C1 segment of cervical spinal cord (tissue), 14 donors: ENCODE measurements at places on chromosomes 11 and 22.

DNA sequence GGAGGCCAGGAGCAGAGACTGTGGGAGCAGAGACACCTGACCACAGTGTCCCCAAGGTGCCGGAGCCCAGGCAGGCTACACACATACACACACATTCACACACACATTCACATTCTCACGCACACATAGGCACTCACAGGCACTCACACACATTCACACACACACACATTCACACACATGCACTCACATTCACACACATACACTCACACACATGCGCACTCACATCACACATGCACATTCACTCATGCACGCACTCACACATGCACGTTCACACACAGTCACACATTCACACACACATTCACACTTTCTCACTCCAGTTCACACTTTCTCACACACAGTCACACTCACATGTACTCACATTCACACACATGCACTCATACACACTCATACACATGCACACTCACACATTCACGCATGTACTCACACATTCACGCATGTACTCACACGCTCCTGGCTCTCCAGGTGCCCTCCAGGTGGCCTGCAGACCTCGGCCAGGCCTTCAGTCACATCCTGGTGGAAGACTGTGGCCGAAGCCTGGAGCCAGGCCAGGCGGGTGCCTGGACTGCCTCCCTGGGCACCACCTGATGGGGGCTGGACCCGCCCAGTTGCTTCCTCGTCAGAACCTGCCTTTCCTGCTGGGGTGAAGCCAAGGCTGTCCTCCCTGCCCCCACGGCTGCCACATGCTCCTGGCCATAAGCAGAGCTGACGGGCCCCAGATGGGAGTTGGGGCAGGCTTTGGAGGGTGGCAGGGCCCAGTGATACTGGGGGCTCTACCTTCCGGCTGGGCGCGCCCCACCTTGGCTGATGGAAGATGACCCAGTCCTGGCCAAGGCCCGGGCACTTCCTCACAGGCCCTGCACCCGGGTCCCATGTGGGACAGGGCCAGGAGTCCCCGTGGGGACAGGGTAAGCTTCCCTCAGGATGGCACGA lies 89.5 kb downstream of the WNT7B start:
- no peak for DNase-seq

DNA sequence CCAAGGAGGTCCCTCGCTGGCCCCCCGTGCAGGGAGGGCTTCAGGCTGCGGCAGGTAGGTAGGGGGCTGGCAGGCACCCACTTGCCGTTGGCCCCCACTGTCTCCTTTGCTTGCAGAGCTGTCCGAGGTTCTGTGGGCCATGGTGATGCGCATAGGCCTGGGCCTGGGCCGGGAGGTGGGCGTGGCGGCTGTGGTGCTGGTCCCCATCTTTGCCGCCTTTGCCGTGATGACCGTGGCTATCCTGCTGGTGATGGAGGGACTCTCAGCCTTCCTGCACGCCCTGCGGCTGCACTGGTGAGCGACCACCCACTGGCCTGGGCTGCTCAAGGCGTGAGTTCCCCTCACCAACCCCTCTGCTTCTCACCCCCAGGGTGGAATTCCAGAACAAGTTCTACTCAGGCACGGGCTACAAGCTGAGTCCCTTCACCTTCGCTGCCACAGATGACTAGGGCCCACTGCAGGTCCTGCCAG lies 11.6 kb downstream of the TCIRG1 start:
- no peak for DNase-seq

DNA sequence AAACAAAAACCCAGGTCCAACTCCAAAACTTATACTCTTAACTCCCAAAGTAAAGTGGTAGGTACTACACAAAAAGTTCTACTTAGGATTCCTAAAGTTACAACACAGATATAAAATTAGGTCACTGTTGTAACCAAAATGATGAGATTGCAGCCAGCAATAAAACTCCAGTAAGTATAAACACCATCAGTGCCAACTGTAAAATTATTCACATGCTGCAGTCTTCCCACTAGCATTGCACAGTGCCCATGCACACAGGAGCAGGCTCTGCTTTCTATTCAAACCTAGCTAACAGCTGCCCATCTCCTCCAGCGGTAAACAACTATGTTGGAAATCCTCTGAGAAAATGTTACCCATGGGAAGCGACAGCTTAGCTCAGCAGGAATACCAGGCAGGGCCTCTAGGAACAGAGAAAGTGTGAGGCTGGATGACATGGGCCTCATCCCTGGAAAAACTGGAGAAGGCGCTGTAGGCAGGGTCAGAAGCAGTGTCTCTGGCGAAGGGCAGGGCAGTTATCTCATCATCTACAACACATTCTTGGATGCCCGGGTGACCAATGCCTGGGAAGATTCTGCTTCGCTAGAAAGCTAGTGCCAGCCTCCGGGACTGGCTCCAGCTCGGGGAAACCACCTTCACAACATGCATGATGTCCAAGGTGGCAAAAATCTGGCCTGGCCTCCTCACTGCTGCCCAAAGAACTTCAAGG lies 9.1 kb downstream of the CPT1A start:
- DNase-seq: no peak

DNA sequence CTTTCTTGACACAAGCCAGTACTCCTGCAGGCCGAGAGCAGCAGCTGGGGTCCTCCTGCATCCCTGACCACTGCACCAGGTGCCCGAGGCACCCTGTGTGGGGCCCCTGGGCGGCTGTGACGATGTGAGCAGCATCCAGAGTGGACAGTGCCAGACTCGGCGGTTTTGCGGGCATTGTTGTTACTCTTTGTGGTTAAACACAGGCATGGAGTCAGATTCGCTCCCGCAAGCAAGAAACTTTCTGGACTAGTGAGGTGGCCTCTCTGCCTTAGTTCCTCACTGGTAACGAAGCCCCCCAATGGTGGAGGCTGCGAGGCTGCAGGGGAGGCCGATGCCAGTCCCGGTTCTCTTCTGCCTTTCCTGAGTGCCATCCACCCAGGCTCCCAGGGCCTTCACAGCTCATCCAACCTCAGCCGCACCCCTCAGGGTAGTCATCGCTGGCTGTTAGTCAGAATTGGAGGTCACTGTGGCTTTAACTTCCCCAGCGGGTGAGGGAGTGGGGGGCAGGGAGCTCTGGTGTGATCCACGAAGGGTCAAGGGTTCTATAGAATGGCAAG lies 3.7 kb upstream of the CLDN5 start:
- no peak for DNase-seq

DNA sequence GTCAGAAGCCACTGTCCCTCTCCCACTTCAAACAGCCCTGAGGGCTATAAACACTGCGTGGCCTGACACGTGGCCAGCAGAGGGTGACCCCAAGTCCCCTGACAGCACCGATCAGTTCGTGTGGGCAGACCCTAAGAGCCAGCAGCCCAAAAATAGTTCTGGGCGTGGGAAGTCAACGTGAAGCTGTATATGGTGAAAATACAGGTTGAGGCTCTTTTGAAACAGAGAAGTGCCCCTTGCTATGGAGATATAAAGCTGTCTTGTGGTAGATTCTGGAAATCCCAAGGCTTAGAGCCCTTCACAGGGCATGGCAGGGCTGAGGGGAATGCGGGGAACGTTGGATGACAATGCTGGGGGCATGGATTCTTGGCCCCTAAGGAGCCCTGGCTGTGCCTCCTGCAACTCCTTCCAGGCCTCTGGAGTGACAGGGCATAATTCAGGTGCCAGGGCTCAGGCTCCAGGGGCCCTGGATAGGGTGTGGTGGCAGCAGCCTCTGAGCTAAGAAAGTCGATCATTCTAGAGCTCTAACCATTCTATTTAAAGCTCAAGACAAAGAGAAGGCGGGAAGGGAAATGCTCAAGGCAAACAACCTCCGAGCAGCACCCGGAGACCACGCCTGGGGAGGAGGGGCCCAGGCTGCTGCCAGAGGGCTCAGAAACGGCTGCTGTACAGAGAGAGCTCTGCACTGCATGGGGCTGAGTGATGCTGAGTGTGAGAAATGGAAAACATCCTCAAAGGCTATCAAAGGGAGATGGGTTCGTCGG lies 60.4 kb upstream of the CD5 start:
- DNase-seq: no peak

DNA sequence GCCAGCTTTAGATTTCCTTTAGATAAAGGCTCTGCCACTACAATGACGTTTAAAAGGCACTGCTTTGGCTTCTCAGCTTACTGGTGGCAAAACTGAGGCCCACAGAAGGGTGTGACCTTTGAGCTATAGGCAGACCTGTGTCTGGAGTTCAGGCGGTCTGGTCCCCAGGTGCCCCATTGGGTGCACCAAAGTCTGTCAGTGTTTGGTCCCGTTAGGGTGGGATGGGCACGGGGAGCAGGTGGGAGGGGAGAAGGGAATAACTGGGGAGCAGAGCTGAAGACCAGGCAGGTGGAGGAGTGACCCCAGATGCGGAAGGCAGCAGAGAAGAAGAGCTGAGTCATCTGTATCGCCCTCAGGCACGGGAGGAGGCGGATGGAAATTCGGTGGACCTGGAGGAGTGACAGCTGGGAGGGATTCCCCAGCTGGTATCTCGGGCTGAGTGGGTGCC lies 45.3 kb upstream of the GCAT start:
- no peak for DNase-seq

DNA sequence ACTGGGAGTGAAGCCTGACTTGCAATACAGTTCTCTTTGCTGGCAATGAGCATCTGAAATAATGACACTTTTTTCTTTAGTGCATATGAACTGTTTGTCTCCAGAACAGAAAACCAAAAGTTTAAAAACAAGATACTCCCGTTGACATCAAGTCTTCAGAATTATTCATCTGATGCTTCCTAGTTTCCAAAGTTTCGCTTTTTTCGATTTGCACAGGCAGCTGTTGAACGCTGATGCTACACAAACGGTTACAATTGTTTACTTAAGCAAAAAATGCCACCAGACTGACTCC lies 612 bp upstream of the BIRC2 start:
- DNase-seq: no peak

- DNase-seq: no peak
These were observed 26.8 kb downstream of the CLDN25 start for GRCh38 chr11:113806406-113806805.

DNA sequence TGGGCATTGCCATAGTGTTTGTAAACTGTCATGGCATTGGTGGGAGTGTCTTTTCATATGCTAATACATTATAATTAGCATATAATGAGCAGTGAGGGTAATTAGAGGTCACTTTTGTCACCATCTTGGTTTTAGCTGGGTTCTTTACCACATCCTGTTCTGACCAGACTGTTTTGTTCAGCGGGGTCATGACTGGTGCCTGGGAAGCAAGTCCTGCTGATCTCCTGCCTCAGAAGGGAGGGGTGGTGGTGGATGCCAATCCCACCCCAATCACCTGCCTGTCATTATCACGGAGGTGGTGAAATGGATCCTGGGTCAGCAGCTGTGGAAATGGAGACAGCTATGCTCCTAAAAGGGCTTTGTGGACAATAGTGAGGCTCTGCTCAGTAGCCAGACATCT lies 31.2 kb downstream of the IL18 start:
- no peak for DNase-seq

DNA sequence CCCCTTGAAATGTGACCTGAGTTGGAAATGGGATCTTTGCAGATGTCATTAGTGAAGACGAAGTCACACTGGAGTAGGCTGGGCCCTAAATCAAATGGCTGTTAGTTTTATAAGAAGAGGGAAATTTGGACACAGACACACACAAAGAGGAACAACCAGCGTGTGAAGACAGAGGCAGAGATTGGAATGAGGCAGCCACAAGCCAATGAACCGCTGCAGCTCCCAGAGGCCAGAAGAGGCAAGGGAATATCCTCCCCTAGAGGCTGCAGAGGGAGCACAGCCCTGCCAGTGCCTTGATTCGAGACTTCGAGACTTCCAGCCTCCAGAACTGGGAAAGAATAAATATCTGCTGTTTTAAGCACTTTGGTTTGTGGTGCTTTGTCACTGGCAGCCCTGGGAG lies 484.5 kb downstream of the MN1 start:
- no peak for DNase-seq

GRCh38 chr11:112694813-112695212 lies 266.4 kb upstream of the NCAM1 start:
- no peak for DNase-seq

- no peak for DNase-seq
These were observed 687.2 kb downstream of the OPCML start for GRCh38 chr11:132844956-132845696.

DNA sequence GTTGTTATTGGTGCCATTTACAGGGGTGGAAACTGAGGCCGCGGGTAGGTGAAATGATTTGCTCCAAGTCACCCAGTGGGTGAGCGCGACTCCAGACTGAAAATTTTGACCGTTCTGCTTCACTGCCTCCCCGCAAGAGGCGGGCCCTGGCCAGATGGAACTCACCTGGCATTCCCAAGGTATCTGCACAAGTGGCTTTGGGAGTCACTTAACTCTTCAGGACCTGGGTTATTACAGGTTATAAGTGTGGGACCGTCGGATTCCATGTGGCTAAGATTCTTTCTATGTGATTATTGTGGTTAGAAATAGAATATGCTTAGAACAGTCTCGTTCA lies 598 bp downstream of the CABIN1 start:
- DNase-seq: no peak

GRCh38 chr11:84634309-84634708 lies 992.8 kb downstream of the DLG2 start:
- DNase-seq: no peak

GRCh38 chr22:19775496-19776325 lies 15.1 kb downstream of the TBX1 start:
- DNase-seq: no peak

DNA sequence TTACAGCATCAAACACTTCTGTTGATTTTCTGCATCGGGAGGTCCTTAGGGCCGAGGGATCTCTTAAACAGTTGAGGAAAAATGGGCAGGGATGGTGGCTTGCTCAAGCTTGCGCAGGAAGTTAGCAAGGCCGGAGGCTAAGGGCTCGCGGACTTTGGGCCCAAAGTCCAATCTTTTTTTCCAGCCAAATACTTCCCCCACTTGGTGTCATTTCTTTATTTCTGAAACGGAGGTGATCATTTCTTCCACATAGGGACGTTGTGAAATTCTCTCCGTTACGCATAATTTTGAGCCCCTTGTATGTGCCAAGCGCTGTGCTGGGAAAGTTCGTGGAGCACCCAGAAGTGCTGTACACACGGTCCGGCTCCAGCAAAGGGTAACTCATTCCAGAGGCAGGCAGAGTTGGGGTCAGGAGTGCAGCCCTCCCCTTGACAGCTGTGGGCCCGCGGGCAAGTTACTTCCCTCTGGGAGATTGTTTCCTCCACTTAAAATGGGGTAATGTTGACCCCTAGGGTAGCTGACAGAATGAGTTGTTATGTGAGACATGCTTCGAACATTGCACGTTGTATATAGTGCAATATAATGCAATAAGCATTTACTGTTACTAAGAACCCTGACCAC lies 809 bp downstream of the MIEF1 start:
- DNase-seq: no peak

- DNase-seq: no peak
These were observed 443.5 kb downstream of the SOX6 start for GRCh38 chr11:15912825-15913224.

DNA sequence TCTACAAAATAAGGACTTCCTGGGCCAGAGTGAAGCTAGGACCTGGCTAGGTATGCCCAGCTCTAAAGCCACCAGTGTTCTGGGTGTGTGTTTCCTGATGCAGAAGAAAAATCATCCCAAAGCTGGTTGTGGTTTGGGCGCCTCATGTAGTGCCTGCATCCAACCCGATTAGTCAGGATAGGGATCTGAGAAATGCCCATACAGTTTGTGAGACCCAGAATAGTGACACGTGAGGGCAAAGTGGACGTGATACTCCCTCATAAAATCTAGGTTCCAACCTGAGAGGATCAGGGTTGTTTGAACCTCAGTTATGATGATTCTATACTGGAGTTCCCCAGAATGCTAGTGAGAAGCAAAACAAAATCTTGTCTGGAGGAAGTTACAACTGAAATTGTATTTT lies 238.4 kb downstream of the TBC1D22A start:
- DNase-seq: no peak
